ENCODE measurements at places on chromosomes 13 and 19. TPM values are rescaled to one million over a fixed set of nuclear protein-coding genes. Genes with fewer than 3 reads are reported as not detected.

Gene EPSTI1
- 15.7 TPM for total RNA-seq

Gene LTBP4
- 38.9 TPM for total RNA-seq

Gene LILRB1
- not detected for total RNA-seq

Gene BSPH1
- total RNA-seq: not detected

Gene VAV1
- not detected for total RNA-seq
